H1 (cell line): ENCODE measurements at places on chromosomes 6 and 20.

DNA sequence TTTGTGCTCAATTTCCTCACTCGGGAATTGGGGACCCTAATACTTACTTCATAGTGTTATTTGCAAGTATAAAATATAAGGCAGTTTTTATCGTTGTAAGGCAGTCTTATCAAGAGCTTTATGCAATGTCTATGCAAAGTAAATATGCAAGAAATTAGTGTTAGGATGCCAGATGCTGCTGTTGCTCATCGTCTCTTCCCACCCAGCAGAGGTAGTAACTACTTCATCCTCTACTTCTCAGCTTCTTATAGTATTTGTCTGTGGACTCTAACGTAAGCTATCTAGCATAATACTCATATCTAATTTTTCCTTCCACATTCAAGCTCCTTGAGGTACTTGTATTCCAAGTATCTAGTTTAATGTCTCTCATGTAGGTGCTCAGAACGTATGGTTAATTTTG lies 11.6 kb downstream of the PLCG1 start:
- no peak for DNase-seq

- DNase-seq, result no peak
Observed at GRCh38 chr6:8181951-8182845, 79.8 kb upstream of the EEF1E1 start.

DNA sequence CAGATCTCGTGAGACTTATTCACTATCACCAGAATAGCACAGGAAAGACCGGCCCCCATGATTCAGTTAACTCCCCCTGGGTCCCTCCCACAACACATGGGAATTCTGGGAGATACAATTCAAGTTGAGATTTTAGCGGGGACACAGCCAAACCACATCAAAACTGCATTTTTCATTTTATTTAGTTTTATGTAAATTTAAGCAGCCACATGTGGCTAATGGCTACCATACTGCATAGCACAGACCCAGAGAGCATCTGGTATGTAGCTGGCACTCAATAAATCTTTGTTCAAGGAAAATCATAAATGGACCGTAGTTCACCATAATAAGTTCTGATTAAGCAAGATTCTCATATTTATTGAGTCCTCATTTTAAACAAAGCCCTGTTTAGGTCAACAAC lies 15.3 kb downstream of the GFOD1 start:
- DNase-seq, result no peak

DNA sequence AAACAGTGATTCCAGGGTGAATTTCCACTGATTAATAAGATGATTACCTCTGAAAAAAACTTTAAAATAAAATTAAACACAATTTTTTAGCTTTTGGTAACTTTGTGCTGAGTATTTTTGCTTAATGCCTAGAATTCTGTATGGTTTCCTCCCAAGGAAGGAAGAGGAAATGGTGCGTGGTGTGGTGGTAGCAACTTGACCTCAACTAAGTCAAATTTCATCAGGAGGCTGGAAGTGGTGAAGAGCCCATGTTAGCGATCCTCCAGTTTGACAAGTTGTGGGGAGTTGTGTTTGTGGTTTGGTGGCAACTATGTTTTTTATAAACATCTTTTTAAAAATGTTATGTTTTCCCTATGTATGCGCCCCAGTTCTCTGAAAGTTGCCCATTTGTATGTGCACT lies 5.0 kb upstream of the RTF2 start:
- DNase-seq, result no peak

- DNase-seq, result no peak
Observed at GRCh38 chr6:154932515-154933027, 62.5 kb upstream of the TIAM2 start.

DNA sequence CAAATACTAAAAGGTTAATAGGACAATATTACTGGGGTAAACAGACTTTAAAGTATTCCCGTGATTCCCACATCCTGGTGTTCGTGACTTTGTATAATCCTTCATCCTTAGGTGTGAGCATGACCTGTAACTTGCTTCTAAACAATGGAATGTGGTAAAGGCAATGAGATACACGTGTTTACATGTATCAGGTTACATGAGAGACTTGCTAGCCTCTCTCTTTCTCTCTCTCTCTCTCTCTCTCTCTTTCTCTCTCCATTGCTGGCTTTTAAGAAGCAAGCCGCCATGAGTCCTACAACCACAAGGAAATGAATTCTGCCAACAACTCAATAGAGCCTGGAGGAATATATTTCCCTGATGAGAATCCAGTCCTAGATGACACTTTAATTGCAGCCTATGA lies 83.9 kb upstream of the LGSN start:
- DNase-seq, result no peak

- no peak for DNase-seq
Observed at GRCh38 chr6:94862112-94862511, 715.2 kb upstream of the MANEA start.

DNA sequence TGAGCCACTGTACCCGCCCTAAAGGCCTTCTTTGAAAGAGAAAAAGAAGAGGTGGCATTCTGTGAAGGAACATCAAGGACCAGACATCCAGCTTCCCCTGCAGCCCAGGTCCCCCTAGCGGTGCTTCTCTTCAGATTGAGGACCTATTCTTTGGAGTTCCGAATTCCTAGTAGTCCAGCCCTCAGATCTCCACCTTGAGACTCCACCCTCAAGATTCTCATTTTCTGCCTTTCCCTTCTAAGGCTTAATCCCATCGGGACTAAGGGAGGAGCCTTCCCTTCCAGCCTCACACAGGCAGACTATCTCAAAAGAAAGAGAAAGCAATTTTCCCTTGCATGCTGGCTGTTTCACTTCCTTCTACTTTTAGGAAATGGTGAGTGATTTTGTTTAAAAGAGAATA lies 32.5 kb downstream of the MUC22 start:
- DNase-seq, result peak; percentile 21

DNA sequence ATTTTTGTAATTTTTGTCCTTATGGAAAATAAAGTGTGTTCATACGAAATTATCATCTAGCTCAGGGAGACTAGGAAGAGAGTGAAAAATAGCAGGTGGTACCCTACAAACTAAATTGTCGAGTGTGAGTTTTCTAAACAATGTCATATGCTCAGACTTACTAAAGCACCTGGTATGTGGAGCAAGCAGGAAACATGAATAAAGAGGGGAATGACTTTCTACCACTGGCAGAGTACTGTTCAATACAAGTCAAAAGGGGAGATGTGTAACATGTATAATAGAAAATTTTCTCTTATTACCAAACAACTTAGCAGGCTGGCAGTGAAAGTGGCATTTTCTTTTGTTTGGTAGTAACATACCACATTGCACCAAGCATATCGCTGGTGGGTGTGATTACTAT lies 36.1 kb downstream of the CTNNBL1 start:
- no peak for DNase-seq

DNA sequence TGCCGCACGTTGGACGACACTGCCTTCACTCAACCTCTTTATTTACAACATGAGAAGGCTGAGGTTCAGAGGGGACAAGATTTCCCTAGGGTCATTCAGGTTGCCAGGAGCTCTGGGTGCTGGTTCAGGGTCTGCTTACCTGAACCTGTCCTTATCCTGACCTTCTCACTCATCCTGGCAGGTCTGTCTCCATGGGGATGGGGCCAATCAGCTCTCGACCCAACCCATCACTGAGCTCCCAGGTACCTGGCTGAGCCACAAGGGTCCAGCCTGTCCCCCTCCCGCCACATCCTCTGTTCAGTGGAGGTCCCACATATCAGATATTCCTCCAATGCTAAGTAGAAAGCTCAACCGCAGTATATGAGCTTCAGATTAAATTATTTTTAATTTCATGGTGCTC lies 225.6 kb downstream of the ANKRD60 start:
- DNase-seq, result no peak

DNA sequence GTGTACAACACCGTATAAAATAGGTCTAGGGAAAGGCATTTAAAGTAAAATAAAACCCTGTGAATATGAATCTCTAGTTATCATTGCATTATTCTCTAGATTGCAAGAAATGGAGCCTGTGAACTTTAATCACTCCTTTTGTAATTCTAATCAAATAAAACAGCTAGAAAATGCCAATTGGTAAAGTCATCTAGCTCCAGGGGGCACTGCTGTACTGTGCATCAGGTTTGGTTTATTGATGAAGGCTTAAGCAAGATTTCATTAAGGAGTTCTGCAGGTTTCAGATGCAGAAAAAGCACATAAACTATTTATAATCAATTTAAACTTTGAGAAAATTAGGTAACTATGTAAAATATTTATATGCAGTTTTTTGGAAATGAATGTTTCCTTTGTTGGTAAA lies 645.0 kb downstream of the PHF3 start:
- no peak for DNase-seq

GRCh38 chr6:55997223-55997874 lies 122.0 kb upstream of the BMP5 start:
- no peak for DNase-seq

DNA sequence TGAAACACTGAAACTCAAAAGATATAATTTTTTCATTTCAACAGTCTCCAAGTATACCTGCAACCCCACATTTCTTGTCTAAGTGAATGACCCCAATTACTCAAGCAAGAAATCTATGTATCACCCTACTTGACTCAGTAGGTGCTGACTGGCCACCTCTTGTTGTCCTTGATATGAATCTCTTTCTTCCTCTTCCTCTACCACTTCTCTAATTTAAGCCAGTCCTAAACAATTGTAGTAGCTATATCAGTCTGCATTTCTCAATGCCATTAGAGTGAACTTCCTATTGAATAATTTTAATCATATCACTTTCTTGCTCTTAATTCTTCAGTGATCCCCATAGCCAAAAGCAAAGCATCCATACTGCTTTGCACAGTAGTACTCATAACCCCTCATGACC lies 93.2 kb downstream of the NKAIN2 start:
- no peak for DNase-seq

- no peak for DNase-seq
Observed at GRCh38 chr20:57938158-57939108, 228.6 kb upstream of the PMEPA1 start.

DNA sequence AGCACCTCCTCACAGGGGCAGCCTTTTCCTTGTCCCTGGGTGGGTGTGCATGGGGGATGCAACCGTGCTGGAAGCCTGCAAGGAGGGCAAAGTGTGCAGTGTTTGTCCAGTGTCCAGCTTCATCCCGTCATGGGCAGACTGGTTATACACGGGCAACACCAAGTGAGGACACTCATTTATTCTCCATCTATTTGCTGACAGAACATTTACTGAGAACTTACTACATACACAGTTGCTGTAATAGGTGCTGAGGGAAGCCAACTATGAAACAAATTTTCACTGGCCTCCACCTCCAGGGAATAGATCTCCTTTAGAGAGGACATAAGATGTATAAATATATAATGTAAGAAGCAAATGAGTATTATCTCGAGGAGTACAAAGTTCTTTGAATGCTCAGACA lies 136.7 kb downstream of the LRFN2 start:
- DNase-seq, result no peak

- DNase-seq, result no peak
Observed at GRCh38 chr6:73234733-73235132, 9.4 kb upstream of the KHDC1L start.

DNA sequence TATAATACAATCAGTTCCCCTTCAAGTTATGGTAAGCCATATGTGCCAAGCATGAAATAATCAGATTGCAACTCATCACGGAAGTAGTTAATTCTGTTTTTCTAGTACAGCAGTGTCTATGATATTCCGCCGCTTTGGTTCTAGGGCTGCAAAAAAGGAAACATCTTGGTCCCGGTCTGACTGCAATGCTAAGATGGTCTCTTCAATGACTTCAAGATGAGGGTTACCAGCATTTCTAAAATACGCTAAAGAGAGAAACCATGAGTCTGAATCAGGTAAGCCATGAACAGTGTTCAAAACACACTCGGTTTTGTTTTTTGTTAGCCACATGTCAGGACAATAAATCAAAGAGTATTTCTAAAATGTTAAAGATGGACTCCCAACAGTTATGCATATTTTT lies 3.2 kb upstream of the ANKRD60 start:
- DNase-seq, result no peak

- no peak for DNase-seq
Observed at GRCh38 chr6:134822920-134823709, 126.8 kb downstream of the ALDH8A1 start.

DNA sequence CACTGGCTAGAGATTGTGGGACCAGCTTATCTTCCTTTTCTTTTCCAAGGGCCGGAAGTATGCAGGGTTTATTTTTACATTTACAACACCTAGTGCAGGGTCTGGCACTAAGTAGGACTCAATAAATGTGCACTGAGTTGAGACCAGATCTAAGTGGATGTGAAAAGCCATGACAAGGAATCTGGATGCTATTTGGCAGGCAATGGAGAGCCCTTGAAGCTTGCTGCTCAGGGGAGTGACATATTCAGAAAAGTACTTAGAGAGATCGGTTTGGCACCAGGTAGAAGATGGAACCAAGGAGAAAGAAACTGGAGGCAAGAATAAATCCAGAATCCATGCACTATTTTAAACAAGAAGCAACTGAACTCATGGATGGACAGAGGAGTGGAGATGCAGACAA lies 815.8 kb downstream of the MAFB start:
- no peak for DNase-seq

DNA sequence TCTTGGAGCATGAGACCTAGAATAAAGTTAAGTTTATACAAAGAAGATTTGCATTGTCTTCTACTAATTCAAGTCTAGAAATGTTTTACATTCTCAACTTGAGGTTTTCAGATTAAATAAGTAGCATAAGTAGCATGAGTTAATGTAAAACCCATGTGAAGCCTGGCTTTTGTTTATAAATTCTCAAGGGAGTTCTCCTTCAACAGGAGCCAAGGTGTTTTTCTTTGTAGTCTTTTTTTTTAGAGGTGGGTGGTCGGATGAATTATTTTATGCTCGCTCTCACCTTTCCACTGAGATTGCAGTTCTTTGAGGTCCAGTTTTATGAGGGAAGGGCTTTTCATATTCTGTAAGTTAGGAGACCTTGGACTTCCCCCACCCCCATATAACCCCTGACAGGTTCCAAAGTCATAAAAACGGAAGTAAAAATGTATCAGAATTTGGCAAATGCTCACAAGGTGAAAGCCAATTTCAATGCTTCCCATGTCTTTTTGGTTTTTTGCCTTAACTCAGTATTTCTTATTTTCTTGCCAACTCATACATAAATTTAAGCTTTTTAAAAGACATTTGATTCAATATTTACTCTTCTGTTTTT lies 244.3 kb upstream of the ASCC3 start:
- DNase-seq, result no peak

DNA sequence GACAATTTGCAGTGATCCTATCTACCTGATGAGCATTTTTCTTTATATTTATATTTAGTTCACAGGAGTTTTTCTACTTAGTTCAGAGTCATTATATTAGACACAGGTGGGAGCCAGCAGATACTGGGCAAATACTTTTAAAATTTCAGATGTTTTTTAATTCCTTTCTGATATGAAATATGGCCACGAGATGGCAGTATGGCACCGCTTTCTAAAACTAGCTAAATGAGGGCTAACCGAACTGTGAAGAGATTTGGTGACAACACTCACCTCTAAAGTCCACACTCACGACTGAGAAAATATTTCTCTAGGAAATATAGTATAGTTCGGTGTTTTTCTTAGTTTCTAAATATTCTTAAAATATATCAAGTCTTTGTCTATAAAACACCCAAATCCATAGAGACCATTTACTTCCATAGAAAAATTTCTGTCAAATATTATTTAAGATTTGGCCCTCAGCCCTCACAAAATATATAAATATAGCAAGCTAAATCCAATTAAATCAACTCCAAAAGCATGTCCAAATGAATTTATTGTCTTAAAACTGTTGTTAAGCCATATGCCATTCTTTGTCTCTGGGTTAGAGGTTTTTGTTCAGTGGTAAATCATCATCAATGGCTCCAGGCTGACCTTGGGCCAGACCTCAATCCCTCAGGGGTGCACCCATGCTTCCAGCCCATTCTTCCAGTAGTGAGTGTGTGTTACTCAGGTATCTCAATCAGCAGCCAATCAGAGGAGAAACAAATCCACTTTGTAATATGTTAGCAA lies 63.6 kb downstream of the HUS1B start:
- no peak for DNase-seq

- DNase-seq, result no peak
Observed at GRCh38 chr6:146968041-146968760, 236.0 kb upstream of the STXBP5 start.
